ENCODE measurements at places on chromosomes 5 and 9. TPM values are rescaled to one million over a fixed set of nuclear protein-coding genes. Genes with fewer than 3 reads are reported as not detected.

The PKD2L2 gene
- total RNA-seq, result not detected

The NUTM2F gene
- total RNA-seq, result not detected

The FBXW2 gene
- 22.2 TPM for total RNA-seq

DNA sequence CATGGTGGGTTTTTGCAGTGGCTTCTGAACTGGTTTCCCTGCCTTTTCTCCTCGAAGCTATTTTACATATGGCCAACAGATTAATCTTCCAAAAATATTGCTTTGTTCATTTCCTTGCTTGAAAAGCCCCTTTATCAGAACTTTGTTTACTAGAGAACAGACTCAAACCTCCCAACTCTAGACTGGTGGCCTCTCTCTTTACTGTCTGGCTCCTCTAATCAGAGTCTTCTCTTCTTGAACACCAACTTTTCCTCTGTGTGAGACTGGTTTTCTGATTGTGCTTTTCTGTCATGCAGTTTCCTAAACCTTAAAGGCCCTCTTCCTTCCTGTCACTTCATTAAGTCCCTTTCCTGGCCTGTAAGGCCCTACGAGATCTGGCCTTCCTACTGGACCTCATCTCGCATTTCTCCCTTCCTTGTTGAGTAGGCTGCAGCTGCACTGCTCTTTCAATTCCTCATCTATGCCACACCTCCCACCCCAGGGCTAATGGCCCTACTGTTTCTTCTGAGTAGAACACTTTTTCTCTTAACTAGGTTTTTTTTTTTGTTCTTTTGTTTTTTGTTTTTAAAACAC, 5.7 kb downstream of the C9orf43 start:
- DNase-seq, result no peak
